Activated gamma-delta T cell treated with Interleukin-2 at 50 U/mL for 16 hours (primary cell): ENCODE measurements at places on chromosomes 2 and 18.

- no peak for DNase-seq
Measured at GRCh38 chr2:72114693-72115051, 33.0 kb downstream of the CYP26B1 start.

DNA sequence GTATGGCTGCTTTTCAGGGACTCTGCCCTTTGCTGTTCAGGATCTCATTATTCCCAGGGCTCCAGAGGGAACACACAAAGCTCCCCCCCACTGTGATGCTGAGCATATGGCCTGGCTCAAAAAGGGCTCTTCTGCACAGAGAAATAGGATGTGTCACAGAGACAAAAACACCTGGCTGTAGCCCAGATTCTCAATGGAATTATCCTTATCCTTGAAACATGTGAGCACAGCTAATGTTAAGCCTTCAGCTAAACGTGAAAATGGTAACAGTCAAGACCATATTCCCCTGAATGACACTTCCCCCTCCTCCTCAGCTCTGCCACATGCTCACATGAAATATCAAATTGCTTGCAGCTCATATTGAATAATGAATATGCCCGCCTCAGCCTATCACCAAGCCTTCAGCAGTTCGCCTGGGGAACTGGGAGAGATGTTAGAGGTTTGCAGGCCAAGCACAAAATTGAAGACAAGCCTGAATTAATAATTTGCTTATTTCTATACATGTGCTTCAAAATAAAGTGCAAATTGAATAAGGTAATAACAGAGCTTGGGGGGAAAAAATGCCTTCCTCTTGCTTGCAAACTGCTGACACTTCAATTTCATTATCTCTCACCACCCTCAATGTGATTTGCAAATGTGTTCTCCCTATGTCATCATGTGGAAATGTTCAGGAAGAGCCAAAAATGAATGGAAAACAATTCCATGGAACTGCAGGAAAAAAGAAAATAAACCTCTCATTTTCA is 181.0 kb upstream of the HNRNPA3 start:
- DNase-seq, result no peak

DNA sequence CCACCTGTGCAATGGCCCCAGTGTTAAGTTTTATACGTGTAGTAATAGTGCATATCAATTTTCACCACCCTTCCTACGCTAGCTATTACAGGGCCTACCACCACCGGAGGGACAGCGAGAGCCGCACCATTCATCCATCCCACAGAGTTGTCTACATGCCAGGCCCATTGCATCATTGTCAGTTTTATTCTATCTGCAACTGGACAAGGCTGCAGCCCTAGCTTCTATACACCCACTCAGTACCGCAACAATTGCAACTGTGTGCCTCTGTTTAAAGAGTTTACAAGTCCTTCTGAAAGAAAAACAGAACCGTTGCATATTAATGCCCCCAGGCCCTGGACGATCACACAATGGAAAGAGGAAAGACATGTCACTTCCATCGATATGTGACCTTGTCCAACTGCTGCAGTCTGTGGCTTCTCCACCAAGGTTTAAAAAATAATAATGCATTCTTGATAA is 58.6 kb downstream of the ZEB2 start:
- no peak for DNase-seq

DNA sequence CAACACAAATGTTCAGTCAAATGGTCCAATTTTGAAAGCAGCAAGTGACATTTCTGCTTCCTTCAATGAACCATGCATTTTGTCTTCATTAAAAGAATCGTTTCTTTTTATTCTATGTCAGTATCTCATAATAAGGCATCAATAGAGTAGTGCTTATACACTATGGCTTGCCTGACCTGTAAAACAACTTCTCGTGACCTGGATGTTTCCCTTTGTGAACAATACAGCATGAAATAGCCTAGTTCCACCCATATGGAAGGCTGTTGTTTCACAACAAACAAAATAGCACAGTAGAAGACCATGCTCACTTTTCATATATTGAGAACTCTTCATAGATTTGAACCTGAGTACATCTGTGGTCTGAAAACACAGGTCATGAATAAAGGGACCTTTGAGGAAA is 104.3 kb upstream of the PIK3C3 start:
- no peak for DNase-seq

DNA sequence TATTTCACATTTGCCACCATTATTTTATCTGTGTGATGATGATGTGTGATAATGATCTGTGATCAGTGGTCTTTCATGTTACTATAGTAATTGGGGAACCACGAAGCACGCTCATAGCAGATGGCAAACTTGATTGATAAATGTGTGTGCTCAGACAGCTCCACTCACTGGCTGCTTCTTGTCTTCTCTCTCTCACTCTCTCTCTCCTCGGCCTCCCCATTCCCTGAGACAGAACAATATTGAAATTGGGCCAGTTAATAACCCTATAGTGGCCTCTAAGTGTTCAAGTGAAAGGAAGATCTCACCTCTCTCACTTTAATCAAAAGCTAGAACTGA is 60.7 kb upstream of the RAPGEF4 start:
- no peak for DNase-seq

DNA sequence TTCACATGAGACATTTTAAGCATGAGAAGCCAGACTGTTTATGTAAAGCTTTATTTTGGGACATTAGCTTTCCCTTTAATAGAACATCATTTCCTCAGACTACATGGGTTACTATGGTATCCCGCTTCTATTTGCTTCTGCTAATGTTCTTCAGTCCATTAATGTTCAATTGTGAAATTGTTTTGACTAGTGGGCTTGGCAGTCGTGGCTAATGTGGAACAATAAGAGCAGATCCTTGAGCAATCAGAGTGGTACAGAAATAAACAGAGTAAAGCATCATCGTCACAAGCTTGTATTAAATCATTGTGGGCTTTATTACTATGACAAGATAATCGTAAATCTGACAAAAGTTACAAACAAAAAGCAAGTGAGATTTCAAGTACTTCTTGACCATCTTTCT is 60.2 kb downstream of the PDE1A start:
- DNase-seq, result no peak

GRCh38 chr18:56678836-56679565 is 27.8 kb downstream of the WDR7 start:
- DNase-seq, result no peak

DNA sequence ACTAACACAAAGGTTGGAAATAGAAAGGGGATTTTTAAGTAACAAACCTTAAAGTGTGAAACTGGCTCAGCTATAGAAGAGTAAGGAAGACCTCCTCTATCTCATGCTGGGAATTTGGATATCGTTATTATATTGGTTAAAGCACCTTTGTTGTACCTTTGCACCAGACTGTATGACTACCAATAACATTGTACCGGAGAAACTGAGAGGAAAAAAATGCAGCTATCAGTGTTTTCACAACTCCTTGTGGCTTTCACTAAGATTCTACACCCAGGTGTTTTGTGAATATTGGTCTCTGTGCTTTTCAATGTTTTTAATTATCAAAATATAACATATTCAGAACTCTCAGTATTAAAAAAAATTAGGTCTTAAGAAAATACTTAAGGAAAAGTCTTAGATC is 48.7 kb downstream of the DTNB start:
- no peak for DNase-seq
